ENCODE measurements at places on chromosomes 6 and 20.

DNA sequence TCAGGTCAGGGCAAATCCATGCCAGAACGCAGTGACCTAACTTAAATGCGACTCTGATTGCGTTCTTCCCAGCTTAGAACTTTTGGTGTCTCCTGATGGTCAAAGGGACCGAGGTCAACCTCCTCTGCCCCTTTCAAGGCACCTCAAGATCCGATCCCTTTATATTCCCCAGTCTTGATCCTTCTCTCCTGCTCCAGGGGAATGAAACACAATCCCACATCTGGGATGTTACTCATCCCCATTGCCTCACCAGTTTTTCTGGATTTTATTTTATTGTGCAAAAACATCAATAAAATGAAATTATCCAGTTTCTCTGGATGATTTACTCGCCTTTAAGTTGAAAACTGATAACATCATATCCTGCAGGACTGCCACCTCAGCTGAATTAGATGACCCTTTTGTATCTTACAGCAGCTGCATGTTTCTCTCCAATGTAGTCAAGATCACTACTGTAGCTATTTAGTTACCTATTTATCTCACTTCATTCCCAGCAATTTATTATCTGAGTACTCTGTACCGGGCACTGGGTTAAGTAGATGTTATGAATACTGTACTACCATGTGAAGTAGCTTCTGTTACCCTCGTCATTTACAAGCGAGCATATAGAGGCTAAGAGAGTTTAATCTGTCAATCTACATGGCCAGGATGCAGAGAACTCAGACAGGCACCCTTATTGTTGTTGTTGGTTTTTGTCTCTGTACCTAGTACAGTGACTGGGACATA is 44.0 kb downstream of the IRAK1BP1 start:
- no peak for DNase-seq

GRCh38 chr6:111361648-111362047 is 121.4 kb downstream of the REV3L start:
- DNase-seq, result no peak

DNA sequence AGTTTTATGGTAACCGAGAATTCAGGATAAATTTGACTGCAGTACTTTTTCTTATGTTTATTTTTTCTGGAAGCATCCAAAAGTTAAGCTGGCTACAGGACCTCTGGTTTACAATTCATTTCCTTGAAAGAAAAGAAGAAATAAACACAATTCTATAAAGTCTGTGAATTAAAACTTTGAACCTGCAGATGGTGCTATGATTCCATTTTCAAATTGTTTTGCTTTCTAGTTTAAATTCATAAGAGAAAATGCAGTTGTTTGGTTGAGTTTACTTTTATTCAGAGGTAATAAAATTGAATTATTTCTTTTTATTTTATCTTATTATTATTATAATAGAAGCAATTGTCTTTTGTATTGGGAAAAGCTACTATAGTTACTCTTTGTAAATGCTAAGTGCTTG is 1.8 kb upstream of the VIP start:
- DNase-seq, result no peak

DNA sequence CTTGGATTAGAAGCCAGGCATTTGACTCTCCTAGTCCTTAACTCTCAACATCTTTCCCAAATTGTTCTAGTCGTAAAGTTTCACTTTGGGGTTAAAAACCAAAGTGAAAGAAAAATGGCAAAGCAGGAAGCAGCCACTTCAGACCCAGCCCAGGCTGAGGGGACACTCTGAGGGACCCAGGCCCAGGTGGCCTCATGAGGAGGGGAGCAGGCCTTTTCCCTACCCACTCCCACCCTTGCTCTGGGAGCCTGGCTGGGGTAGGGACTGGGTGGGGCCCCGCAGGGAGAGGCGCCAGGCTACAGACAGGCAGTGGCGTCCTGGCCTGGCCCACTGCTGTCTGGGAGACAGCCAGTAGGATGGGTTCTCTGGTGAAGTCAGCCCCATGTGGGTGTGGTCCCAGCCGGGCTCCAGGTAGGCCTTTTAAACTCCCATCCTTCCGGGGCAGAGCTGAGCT is 68.7 kb upstream of the MYL9 start:
- DNase-seq, result no peak

GRCh38 chr6:87066449-87067333 is 28.2 kb downstream of the CGA start:
- no peak for DNase-seq

GRCh38 chr6:157823528-157824370 is 703 bp downstream of the SNX9 start:
- DNase-seq, result peak; percentile 83

- no peak for DNase-seq
Measured at GRCh38 chr6:108694816-108695215, 134.1 kb downstream of the FOXO3 start.

GRCh38 chr20:35840421-35840820 is 68.6 kb downstream of the PHF20 start:
- no peak for DNase-seq

DNA sequence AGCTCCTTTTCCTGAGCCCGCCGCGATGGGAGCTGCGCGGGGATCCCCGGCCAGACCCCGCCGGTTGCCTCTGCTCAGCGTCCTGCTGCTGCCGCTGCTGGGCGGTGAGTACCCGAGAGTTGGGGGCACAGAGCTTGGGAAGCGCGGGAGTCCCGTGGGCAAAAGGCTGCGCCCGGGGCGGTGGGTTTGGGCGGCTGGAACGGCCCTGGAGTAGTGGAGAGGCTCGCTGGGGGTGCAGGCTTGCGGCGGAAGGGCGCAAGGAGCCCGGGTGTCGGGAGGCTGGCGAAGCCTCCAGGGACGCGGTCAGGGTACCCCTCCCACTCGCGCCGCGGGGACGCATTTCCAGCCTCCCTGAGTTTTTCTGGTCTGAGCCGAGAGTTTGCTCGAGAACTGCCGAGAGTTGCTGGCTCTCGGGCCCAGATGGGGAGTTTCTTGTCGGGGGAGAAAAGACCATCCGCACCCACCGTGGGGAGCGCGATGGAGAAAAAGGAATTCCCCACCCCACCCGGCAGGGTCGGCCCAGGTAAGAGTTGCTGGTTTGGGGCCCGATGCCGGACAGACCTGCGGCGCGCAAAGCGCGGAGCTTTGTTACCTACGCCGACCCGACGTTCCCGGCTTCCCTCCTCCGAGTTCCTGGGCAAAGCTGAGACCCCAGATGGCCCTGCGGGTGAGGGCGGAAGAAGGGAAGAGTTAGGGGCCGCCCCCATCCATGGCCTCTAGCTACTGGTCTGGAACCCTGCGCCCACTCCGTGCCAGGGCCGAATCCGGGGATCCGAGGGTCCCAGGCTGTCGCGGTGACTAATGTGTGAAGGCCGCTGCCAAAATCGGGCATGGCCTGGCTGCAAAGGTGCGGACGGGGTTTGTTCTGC is 584 bp downstream of the PTK7 start:
- no peak for DNase-seq

DNA sequence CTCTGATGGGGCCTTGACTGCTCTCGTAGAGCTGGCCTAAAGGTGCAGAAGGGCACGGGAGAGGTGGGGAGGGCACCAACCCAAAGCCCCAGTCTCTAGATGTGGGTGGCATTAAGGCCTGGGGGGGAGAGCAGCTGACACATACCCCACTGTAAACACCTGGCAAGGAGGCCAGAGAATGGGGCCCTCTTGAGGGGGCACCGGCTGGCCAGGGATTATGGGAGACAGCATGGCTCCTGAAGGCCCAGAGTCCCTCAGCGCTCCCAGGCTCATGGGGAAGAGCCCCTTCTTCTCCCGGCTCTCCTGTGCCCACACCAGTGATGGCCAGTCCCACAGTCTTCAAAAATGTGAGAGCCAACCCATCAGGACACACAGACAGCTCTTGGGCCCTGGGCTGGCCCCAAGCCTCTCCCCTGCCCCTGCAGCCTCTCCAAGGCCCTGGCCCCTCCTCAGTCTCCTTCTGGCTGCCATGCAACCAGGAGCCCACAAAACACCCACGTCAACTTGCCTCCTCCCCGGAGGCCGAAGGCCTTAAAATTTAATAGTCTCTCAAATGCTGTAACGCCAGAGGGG is 58.2 kb upstream of the FOXP4 start:
- DNase-seq, result no peak

DNA sequence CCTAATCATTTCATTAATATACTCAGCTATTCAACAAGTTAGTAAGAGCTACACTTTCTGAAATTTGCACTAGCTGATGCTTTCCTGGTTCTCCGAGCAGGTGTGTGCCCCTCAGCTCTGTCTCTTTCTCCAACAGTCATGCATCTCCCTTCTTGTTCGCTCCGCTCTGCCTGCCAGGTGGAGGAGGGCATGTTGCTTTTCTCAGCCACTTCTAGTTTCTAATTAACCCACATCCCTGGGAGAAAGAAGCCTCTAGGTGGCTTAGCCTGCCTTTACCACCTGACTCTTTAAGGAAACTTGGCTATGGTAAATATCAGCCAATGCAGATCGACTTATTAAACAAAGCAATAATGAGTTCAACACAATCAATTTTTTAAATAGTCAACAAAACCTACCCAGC is 34.2 kb downstream of the LRFN2 start:
- DNase-seq, result no peak

DNA sequence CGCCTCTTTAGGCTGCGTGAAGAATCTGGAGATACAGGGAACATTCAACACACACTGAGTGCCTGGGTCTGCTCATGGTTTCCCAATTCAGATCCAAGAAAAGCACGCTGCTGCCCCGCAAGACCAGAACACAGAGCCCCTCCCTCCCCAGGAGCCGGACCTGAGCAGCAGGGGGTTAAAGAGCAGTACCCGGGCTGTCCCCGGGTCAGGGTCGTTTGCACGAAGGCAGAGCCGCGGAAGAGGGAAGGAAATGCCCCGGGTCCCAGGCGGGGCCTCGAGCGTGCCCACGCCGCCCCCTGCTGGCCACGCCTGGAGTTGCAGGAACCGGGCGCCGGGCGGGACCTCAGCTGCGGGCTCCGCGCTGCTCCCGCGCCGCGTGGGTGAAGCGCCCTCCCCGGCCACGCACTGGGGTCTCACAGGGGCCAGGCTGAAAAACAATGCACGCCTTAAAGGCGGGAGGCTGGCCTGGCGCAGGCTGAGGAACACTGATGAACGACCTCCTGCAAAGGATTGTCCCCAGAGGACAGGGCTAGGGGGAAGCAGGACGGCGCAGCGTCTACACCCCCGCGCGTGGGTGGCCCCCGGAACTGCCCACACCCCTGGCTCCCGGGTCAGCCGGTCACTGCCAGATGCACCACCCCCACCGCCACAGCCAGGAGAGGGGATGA is 48.9 kb downstream of the ANKRD60 start:
- DNase-seq, result peak; percentile 53

- DNase-seq, result no peak
Measured at GRCh38 chr6:2770171-2770570, 5.0 kb downstream of the WRNIP1 start.

- DNase-seq, result no peak
Measured at GRCh38 chr6:132068766-132069165, 117.6 kb upstream of the CCN2 start.

DNA sequence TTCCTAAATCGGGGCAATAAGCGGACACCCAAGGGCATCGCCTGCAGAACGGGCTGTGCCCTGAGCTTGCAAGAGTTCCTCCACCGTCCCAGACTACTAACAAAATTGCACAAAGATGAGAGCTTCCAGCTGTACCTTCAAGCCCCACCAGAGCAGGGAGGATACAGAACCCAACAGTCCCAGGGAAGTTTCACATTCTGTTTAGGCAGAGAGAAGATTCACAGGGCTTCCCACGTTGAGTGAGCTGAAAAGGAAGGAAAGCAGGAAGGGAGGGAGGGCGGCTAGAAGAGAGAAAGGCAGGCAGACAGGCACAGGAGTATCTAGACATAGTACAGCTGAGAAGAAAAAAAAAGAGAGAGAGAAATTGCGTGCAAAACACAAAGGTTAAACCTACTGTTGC is 112.6 kb upstream of the AFDN start:
- no peak for DNase-seq

- no peak for DNase-seq
Measured at GRCh38 chr6:46199387-46199786, 28.6 kb upstream of the ENPP5 start.

DNA sequence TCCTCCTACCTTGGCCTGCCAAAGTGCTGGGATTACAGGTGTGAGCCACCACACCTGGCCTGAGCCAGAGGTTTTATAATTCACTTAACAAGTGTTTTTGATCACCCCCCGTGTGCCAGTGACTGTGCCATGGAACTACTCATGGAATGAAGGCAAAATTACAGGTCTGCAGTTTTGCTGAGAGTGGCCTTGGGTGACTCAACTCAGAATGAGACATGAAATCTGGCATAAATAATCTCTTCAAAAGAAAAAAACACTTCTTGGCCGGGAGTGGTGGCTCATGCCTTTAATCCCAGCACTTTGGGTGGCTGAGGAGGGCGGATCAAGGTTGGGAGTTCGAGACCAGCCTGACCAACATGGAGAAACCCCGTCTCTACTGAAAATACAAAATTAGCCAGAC is 166.9 kb upstream of the SALL4 start:
- DNase-seq, result no peak

DNA sequence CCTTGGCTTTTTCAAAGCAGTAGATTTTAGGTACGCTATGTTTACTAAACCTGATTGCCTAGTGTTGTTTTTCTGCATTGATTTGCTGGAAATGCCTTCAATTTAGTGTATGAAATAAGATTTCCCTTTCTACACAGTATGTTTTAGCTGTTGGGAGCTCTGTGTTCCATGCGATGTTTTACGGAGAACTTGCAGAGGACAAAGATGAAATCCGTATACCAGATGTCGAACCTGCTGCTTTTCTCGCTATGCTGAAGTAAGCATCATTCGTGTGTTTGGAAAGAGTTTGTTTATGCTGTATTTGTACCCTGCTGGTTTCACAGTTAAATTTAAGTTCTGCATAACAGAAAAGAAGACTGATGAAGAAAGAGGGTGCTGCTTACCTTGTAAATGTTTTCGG is 1.9 kb downstream of the BTBD3 start:
- DNase-seq, result no peak

DNA sequence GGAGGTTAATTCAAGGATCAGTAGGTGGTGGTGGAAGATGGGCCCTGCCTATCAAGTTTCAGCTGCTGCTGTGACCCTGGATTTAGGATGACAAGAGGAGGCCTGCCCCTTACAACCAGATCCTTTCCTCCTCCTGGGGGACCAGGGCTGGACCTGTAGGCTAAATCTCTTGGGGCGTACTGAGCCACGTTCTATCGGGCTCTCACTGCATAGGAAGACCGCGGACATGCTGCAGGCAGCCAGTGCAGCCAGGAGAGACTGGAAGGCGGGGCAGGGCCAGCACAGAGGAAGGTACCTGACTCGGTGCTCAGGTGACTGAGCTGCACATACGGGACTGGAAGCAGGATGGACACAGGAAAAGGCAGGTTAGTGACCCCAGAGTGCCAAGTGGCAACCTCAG is 8.5 kb upstream of the SLA2 start:
- no peak for DNase-seq

GRCh38 chr20:48349656-48350055 is 478.1 kb downstream of the PREX1 start:
- no peak for DNase-seq

GRCh38 chr20:53869466-53870258 is 200.7 kb downstream of the BCAS1 start:
- peak; percentile 69 for DNase-seq

GRCh38 chr6:41488433-41489119 is 57.6 kb upstream of the FOXP4 start:
- no peak for DNase-seq

- DNase-seq, result no peak
Measured at GRCh38 chr6:154258064-154258757, 98.4 kb downstream of the IPCEF1 start.

Measured in CD4-positive, alpha-beta T cell treated with Interferon gamma for 1 hour (primary cell).